Cortex of kidney (tissue), 1 donor: ENCODE measurements at places on chromosomes 2 and 18.

- no peak for DNase-seq
These were observed 161.4 kb downstream of the RPIA start for GRCh38 chr2:88852753-88853402.

DNA sequence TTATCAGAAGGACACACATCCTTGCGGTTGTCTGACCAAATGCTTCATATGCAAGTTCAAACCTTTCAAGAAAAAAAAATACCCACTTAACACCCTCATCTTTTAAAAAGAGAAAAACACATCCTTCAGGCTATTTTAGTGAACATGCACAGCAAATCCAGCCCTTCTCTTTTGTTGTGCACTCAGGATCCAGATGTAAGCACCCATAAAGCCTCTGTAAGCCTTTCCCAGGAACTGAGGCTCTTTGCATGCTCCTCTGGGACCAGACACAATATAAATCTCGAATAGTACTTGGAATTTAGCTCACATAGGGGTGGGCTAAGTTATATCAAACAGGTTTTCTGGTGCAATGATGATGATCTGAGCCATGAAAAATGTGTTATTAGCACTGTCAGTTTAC lies 308.8 kb upstream of the FAM98A start:
- DNase-seq: no peak

DNA sequence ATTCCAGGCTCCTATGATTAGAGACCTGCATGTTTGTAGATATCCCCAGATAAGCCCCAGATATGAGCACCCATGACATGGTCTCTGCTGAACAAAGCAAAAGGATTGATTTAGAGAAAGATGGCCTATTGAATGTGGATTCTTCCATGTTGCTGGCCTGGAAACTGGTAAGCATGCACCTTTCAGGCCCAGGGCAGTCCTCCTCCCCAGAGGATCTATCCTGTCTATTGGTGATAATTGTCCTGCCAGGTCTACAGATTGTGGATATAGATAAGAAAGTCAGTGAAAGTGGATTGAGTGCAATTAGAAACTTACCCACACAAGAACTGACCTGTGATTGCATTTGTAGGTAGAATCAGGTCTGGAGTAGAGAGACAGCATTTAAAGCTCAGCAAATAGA lies 256.9 kb upstream of the SIX3 start:
- DNase-seq: no peak

- no peak for DNase-seq
These were observed 43.4 kb upstream of the LRP1B start for GRCh38 chr2:142174176-142174575.

DNA sequence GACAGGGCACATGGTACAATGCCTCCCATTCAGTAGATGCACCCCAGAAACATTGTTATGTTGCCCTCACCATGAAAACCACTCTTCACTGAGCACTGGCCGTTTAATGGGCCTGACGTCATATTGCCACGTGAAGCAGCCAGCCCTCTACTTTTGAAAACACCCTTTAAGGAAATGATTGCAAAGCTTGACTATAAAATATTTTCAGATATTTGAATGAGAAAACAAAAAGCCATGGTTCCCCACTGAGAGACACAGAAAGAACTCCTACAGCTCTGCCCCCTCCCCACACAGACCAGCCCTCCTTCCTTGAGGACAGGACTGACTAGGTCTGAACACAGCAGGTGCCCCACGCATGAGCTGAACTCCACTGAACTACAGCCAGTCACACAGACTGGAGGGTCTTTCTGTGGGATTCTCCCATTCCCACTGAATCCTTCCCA lies 349.1 kb downstream of the ANAPC1 start:
- DNase-seq: no peak

- no peak for DNase-seq
These were observed 28.0 kb downstream of the PNO1 start for GRCh38 chr2:68185541-68186164.

DNA sequence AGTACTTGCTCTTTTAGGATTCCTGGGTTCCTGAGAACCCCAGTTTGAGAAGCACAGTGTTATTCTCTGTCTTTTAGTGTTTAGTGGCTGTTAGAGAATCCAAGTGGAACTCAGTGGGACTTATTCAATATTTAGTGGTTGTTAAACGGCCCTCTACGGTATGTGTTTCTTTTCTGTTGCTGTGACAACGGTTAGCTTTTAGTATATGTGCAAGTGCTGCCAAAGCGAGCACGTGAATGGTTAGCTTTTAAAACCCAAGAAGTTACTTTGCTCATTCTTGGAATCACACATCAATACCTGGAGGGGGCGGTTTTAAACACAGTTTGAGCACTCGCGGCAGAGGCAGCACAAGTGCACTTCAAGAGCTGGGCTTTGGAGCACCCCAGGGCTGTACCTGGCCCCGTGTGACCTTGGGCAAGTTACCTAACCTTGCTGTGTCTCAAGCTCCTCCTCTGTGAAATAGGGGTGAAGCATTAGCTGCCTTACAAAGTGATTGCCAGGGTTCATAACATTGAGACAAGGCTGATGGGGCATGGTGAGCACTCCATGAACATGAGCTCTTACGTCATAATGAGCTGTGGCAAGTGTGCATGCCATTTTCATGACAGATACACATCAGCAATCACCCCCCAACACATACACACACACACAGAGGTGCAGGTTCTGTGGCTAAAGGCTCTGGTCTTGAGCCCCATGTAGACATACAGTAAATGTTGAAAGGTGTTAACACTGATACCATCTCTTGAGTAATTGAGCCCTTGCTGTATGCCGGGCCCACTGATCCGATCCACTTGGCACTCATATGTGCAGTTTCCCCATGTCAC lies 234.1 kb downstream of the ALPK2 start:
- DNase-seq: no peak

GRCh38 chr18:36692371-36692770 lies 136.4 kb downstream of the TPGS2 start:
- no peak for DNase-seq

DNA sequence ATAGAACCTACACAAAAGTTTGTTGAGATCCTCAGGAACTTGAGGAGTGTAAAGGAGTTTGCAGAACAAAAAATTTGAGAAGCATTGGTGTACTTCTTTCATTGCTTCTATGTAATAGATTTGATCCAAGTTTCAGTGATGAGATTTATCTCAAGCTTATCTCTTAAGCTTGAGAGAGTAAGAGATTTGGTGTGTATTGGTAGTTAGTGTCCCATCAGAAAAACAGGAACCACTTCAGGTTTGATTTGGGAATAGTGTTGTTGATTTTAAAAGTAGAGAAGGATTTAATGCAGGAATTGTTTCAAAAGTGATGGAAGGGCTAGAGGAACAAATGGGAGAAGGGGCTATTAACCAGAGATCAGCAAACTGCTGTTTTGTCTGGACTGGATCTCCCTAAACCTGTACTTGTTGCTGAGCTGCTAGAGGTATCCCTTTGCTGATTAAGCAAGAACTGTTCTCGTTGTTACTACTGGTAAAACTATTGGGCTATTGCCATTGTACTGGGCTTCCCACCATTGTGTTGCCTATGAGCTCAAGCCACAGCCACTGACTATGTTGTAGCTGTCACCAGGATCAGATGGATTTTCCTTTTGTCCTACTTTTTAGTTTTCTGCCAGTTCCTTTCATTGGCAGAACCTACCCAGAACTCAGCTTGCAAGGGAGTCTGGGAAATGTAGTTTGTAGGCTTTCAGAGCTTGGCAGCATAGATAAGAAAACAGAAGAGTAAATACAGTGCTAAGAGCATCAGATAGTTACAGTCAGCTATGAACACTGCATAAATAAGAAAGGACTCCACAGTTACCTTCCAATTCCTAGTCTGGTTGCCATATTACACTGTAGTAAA lies 39.3 kb downstream of the RAB10 start:
- DNase-seq: no peak

DNA sequence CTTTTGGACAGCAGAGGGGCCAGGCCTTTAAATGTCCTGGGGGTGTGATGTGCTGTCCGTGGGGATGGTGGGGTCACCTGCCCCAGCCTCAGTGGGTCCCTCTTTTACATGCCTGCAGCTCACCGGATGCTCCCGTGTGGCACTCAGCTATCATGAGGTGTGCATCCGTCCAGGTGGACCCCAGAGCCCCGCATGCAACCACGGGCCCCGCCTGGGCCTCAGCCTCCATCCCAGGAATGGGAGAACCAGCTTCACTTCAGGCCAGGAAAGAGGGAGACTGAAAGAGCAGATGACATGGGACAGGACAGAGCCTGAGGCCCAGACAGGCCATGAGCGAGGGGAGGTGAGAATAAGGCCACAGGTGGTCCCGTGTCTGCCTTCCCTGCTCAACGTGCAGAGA lies 37.5 kb downstream of the RAMP1 start:
- DNase-seq: no peak

- DNase-seq: no peak
These were observed 100.2 kb upstream of the ID2 start for GRCh38 chr2:8581601-8582041.

DNA sequence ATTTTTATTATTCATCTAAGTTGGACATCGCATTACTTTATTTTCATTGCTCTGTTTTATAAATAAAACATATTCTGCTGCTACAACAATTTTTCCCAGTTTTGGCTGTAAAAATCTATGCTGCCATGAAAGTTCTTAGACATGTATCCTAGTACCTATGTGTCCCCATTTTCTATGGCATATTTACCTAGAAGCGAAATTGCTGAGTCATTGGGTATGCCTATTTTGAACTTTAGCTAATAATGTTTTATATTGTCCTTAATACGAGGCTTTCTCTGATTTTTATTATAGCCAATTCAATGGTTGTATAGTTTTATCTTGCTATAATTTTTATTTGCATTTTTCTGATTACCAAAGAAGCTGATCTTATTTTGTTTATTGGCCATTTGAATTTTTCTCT lies 110.5 kb upstream of the DPP10 start:
- no peak for DNase-seq

DNA sequence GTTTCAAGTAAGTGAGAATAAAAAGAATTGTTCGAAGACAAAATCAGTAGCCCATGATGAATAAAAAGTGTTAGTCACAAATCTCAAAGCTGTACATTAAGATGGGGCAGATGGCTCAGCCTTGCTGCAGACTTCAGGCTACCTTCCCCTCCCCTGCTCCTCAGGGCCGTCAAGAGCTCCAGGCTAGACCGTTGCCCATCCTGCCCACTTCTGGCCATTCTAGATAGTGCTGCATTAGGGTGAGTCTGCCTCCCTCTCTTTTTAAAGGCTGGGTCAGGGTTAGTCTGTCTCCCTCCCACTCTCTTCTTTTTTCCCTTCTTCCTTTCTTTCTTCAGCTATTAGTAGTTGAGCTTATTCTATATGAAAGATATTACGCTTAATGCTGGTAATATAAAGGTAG lies 86.0 kb downstream of the MAPRE2 start:
- DNase-seq: no peak

DNA sequence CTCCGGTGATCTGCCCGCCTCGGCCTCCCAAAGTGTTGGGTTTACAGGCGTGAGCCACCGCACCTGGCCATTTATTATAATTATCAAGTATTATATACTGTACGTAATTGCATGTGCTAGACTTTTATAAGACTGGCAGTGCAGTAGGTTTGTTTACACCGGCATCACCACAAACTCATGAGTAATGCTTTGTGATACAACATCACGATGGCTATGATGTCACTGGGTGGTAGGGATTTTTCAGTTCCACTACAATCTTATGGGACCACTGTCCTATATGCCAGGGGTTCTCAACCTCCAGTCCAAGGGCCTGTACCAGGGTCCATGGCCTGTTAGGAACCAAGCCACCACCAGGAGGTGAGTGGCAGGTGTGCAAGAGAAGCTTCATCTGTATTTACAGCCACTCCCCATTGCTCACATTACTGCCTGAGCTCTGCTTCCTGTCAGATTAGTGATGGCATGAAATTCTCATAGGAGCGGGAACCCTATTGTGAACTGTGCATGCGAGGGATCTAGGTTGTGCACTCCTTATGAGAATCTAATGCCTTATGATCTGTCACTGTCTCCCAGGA lies 9.4 kb downstream of the SCYGR4 start:
- no peak for DNase-seq

DNA sequence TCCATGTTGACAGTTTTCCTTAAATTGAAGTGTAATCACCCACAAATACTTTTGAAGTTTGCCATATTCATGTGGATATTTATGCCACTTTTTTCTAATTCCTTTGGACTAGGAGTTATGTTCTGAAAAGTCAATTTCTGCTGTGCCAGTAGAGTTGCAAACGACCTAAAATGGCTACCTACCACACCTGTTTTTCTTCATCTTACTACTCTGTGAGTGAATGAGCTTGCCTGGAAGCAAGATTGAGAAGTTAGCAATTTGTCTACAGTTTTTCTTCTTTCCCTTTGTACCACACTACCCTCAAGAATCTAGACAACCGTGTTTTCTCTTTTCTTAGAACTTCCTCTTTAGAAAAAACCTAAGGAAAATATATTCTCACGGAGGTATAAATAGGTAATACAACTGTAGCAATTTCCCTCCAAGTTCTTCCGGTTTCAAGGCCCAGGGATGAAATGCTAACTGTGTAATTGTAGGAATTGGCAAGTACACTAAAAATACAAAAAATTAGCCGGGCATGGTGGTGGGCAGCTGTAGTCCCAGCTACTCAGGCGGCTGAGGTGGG lies 7.3 kb upstream of the SLC39A10 start:
- DNase-seq: no peak

DNA sequence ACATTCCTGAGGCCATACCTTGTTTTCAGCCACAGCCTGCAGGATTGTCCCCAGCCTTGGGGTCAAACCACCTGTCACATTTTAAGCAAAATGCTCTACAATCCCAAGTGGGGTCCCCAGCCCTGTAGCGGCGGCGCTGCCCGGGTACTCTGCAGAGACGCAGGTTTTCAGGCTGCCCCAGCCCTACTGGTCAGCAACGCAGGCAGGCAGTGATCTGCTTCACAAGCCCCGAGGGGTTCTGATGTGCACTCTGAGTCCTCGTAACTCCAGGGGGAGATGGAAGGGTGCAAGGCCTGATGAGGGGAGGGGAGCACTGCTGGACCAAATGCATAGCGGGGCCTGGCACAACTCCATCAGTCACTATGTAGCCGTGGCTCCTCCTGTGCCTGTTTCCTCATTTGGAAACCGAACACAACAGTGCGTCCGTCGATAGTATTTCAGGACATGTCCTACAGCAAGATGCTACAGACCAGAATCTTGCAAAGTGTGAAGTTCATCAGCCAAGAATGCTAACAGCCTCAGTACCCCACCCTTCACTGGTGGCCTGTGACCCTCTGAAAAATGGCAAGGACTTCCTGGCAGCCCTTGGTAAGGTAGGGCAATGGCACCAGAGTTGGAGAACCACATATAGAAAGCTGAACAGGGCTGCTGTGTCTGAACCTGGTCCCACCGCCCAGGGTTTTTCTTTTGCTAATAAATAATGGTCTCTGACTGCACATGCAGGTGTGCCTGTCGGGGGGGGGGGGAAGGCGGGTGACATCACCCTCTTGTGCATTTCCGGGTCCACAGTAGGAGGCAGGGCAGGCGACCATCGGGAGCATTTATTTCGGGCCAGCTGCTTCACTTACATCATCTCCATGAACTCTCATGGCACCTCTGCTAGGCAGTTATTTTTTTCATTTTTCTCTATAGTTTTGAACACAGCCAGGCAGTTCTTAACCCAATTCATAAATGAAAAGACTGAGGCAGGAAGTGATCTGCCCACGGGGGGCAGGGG lies 50.6 kb upstream of the TFCP2L1 start:
- no peak for DNase-seq

- DNase-seq: no peak
These were observed 16.5 kb downstream of the TWIST2 start for GRCh38 chr2:238864207-238865014.
